NCI-H1436 (cell line): ENCODE measurements at places on chromosomes 6 and 20.

DNA sequence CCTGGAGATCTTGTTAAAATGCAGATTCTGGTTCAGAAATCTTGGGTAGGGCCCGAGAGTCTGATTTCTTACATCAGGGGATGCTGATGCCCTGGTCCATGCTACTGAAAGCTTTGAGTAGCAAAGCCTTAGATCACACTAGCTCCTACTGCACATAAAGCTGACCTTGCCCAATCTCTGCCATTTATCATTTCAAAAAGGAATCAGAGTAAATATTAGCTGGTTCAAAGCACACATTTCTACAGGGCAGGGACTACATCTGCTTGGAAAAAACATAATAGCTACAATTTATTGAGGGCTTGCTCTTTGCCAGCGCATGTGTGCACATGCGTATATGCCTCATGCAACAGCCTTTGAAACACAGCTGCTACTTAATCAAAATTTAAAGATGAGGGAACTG, 440.4 kb upstream of the ARID1B start:
- no peak for DNase-seq

GRCh38 chr6:119174879-119175817, 96.7 kb upstream of the FAM184A start:
- no peak for DNase-seq

DNA sequence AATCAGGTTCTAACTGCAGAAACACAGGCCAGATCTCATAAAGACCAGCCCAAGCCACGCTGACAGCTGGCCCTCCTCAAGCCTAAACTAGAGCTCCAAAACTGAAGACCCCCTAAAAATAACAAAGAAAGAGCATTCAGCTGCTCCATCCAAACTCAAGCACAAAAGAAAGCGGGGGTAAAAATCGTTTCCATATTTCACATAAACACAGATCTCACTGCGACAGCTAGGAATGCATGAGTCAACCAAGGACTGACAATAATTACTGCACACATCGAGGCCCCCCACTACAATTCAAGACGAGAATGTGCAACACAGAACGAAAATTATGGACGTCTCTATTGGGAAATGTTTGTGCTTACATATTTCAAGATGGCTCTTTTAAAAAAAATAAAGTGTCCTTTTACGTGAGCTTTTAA, 31.1 kb downstream of the CNKSR3 start:
- DNase-seq: no peak

DNA sequence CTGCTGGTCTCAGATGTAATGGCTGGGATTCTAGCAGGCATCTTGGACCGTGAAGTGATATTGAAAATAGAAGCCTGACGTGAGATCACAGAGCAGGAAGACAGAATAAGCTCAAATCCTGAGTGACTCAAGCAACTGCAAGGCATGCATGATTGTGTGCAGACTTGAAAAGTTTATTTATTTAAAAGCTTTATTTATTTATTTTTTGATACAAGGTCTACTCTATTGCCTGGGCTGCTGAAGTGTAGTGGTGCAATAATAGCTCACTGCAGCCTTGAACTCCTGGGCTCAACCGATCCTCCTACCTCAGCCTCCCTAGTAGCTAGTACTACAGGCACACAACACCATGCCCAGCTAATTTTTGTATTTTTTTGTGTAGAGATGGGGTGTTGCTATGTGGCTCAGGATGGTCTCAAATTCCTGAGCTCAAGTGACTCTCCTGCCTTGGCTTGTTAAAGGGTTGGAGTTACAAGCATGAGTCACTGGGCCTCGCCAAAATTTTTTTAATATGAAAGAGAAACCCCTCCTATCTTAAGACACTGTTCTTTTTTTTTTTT, 40.1 kb upstream of the RNF144B start:
- no peak for DNase-seq

DNA sequence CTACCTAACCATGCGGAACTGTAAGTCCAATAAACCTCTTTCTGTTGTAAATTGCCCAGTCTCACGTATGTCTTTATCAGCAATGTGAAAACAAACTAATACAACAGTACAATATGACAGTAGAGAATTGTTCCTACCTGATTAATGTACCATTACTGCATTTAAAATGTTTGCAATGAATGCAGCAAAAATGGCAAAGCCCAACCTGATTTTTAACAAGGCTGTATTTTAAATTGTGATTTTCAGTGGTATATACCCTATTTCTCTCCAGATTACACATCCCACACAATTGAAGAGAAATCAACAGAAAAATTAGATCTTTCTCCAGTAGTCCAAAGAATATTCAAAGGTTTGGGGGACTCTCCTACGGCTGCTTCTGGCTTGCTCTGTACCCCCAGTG, 3.3 kb upstream of the PCSK2 start:
- DNase-seq: no peak

GRCh38 chr20:52031206-52031562, 160.4 kb downstream of the ZFP64 start:
- DNase-seq: no peak

DNA sequence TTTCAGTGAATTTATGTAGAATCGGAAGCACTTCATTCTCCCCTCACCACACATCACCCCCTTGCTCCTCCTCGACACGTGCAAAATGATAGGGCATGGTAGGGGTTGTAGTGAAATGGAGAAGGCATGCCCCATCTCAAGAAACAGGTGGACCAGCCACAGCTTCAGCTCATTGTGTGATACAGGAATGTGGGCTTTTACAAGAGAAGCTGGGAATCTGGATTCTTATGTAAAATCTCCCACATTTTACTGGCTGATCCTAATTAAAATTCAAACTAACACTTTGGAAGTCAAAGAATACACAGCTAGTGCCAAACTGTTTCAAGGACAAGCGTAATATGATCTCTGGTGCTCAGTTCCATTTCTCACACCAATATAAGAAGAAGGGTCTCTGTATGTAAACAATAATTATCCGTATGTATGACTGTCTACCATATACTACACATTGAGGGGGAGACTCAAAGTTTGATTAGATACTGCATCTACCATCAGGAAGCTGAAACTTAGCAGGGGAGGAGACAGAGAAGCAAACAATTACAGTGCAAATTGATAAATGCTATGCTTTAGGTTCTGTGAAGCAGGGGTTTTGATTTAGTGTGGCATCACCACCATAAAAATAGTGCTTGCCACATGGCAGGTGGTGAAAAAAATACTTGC, 24.3 kb upstream of the KIAA0408 start:
- no peak for DNase-seq

DNA sequence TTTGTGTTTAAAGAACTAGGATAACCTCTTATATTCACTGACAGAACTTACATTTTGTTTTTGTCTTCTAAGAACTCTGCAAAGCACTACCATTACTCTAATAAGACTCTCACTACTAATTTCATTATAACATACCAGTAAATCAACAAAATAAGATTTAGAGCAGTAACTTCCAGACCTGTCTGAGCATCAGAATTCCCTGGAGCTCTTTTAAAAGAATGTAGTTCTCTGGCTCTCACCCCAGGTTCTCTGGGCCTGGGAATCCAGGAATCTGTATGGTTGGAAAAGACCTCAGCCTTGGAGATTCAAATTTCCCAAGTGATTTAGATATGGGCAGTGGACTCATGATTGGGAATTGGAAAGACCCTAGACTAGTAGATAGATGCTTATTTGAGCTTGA, 89.4 kb downstream of the JAG1 start:
- DNase-seq: no peak

- DNase-seq: no peak
These were observed 30.2 kb downstream of the ISM1 start for GRCh38 chr20:13251106-13251903.
